ENCODE measurements at places on chromosomes 2 and 18.

DNA sequence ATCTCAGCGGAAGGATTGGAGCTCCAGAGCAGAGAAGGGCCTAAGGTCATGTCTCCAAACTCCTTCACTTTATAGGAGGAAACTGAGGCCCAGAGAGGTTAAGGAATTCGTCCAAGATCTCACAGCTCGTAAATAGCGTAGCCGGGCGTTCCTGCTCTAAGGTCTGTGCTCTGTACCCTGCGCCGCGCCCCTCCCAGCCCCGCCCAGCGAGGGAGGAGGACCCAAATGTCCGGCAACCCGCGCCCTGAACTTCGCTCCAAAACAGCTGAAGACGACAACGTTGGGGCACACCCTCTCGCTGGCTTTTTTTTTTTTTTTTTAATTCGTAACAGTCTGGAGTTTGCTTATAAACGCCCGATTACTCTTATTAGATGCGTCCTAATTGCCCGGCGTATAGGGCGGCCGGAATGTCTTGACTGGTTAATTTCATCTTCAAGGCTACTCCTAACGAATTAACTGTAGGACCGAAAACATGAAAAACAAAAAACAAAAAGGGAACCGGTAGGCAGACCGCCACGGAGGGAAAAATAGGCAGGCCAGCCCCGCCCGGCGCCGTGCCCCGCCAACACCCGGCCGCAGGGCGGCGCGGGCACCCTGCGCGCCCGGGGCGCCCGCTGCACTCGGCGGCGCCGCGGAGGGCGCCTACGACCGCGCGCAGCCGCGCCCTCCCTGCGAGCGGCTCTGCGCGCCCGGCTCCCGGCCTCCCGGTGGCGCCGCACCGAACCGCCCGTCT, 928 bp upstream of the FOSL2 start:
- peak; percentile 83 for DNase-seq

GRCh38 chr18:39870591-39870990, 2084.4 kb upstream of the PIK3C3 start:
- DNase-seq = no peak

DNA sequence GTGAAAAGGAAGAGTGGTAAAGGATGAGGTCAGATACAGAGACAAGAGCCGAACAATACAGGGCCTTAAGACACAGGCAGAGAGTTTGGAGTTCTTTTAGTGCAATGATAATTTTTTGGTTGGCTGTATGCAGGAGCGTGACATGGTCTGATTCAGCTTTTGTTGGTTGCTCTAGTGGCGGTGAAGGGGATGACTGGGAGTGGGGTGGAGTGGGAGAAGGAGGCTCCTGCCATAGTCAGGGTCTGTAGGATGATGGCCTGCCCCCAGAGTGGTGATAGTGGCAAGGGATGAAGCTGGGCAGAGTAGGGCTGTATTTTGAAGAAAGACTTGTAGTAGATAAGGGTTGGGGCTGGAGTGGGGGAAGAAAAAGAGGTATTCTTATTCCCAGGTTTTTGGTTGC, 306.6 kb upstream of the VWC2L start:
- DNase-seq = no peak

- DNase-seq = no peak
Measured at GRCh38 chr2:240024766-240025165, 376 bp downstream of the NDUFA10 start.

GRCh38 chr2:37105150-37105549, 20.8 kb downstream of the GPATCH11 start:
- DNase-seq = no peak

All from NCI-H2171 (cell line).